ENCODE measurements at places on chromosomes 6 and 20. TPM values are rescaled to one million over a fixed set of nuclear protein-coding genes. Genes with fewer than 3 reads are reported as not detected.

DNA sequence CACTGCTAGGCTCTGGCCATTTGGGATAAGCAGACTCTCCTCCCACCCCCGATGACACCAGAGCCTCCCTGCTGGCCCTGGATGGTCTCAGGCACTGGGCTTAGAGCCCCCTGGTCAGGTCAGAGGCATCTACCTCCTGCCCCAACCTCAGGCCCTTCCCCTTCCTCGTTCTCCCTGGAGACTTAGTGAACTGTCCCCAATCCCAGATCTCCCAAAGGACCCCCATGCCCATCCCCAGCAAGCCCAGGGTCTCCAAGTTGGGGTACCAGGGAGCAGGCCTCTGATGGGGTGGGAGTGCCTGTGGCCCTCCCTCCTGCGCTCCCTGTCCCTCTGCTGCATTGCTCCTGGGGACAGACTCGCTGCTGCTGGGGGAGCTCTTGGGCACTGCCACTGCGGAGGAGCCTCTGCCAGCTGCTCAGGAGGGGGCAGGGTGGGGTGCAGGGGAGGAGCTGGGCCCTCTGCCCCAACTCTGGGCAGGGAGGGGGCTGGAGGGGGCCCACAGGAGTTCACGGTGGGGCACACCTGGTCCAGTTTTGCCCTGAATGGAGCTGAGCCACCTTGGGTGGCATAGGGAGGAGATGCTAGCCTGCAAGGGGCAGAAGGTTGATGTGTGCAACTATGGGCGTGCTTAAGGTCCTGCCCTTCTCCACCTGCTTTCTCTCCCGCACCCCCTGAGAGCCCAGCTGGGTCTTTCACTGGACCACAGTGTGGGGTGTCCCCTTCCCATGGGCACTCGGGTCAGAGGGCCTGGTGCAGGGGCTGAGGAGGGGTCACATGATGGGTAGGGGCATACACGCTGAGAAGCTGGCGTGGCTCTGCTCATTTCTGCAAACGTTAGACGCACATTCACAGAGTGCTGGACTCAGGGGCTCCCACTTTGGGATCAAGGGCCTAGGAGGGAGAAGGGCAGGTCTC is 40.4 kb downstream of the SPDEF start:
- DNase-seq, result no peak

DNA sequence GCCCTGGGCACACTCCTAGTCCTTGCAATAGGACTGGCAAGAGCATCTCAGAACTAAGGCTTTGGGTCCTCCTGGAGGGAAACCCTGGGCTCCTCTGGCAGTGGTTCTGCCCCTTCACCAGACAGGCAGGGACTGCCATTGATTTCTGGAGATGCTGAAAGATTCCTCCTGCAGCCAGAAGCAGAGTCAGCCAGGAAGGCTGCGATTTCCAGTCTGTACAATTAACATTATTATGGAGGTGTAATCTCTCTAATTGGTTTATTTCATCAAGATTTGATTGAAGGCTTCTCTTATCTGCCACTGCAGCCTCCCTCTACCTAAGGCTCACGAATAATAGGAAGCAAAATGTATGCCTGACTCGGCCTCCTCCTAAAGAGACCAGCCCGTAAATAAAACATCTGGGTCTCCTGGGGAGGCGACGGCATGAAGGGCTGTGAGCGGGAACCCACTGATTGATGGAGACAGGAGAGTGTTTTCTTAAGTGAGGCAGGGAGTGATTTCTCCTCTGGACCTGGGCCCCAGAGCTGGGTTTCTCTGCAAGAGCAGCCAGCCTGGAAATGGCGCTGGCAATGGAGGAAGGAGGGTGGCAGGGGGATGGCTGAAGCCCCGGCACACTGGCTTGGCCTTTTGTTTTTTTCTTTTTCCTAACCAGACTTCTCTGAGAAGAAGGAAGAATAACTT is 689.6 kb downstream of the DHX35 start:
- no peak for DNase-seq

The TSBP1 gene
- total RNA-seq, result not detected

The KIAA0408 gene
- total RNA-seq, result 33.1 TPM

The COL9A1 gene
- 4.2 TPM for total RNA-seq

DNA sequence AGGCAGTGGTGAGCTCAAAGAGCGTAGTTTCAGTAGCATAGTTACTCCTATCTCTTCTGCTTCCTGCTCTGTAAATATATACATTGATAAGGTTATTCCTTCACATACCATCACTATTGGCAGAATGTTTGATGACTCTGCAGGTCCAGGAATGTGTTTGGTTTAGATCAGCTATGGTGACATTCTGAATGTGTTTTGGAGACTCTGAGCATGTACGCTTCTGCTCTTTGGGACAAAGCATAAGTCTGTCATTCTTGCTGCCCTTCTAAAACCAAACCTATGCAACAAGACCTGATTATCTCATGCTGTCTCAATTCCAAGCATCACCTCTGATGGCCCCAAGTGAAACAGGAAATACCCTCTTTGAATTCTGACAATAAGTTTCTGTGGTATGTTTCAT is 1074.3 kb downstream of the KIF16B start:
- DNase-seq, result no peak

DNA sequence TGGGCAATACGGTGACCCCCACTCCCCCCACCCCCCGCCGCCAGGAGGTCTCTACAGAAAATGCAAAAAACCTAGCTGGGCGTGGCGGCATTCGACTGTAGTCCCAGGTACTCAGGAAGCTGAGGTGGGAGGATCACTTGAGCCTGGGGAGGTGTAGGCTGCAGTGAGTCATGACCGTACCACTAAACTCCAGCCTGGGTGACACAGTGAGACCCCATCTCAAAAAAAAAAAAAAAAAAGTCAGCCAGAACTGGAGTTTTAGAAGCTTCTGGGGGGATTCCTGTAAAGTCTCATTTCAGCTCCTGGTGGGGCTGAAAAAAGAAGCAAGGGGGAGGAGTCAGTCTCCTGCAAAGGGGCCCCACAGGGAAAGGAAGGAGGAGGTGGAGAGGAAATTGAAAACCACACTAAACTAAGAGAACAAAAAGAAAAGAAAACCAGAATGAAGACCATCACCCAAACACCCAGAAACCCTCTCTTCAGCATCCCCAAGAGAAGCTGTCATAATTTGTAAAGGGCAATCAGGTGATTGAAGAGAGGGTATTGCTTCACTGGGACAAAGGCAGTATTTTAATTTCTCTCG is 50.4 kb downstream of the NOL4L start:
- DNase-seq, result no peak

The B3GALT4 gene
- total RNA-seq, result 4.6 TPM

GRCh38 chr6:7052443-7053011 is 55.2 kb upstream of the RREB1 start:
- peak; percentile 85 for DNase-seq

DNA sequence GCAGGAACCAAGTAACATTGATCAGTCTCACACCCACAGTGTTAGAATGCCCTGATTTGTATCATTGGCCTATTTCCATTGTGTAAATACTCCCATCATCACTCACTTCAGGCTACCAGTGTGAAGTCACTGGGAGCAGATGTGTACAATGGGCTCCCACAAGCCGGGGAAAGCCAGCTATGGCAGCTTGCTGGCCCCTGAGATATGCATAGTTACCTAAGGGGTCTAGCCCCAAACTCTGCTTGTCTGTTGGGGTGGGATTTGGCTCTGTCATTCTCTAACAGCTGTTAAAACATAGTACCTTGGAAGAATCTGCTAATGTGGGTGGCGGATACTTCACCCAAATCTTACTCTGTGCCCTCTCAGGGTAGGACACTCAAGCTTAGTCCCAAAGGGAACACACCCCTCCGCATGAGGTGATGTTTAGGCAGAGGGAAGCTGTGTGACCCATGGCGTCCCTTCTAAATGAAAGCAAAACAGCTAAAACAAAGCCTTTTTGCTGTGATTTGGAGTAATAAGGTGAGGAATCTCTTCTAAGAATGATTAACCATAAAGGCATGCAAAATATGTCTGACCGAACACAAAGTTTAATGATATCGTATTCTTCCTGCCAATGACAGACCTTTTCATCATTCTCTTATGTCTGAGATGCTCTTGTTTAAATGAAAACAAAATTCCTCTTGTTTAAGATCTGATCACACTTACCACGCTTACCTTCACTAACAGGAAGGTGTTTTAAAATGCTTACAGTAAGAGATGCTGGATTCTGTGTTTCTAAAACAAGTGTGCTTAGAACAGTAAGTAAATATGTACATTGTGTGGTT is 45.9 kb upstream of the PXDC1 start:
- no peak for DNase-seq
